Stimulated activated CD8-positive, alpha-beta memory T cell treated with anti-CD3 and anti-CD28 coated beads, Interleukin-2, amount 100 ng/mL, for 1 hour (primary cell): ENCODE measurements at places on chromosomes 2 and 18.

GRCh38 chr2:120228503-120228902 is 5.3 kb upstream of the TMEM185B start:
- DNase-seq = no peak

- no peak for DNase-seq
Measured at GRCh38 chr18:58350526-58350925, 278.4 kb downstream of the ALPK2 start.

DNA sequence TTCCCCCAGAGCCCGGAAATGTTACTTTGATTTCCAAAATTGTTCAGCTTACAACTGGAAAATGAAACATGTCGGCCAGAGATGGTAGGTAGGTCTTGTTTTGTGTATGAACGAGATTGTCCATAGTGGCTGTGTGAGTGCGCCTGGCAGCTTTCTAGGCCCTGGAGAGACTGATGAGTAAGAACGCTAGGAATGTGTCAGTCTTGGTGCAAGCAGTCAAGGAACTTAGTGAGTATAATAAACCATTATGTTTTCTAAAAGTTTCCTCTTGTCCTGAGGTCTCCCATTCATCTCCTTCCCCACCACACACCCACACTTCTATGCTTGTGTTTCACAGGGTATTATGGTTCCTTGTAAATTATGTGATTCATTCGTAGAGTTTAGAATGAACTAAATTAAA is 234.2 kb downstream of the CDH2 start:
- DNase-seq = no peak

DNA sequence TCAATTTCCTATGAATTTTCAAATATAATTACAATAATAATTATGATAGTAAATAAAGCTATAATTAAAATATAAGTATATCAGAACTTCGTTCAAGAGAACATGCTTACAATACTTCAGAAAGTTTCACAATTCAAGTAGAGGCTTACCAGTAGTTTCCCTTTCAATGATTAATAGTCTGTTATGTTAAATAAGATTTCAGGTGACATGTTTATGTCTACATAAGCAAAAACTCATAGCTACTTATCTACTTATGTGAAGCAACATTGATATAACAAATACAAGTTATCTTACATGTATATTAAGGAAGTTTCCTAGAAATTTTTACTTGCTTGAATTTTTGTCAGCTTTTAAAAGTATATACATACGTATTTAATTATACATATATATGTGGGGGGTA is 4.5 kb upstream of the COL3A1 start:
- DNase-seq = no peak

- no peak for DNase-seq
Measured at GRCh38 chr2:200575957-200576356, 9.9 kb upstream of the AOX1 start.
